ENCODE measurements at places on chromosomes 3 and 15.

- no peak for DNase-seq
Observed at GRCh38 chr15:68992696-68993095, 21.8 kb upstream of the NOX5 start.

GRCh38 chr3:47016086-47016933 lies 36.8 kb downstream of the NBEAL2 start:
- no peak for DNase-seq

DNA sequence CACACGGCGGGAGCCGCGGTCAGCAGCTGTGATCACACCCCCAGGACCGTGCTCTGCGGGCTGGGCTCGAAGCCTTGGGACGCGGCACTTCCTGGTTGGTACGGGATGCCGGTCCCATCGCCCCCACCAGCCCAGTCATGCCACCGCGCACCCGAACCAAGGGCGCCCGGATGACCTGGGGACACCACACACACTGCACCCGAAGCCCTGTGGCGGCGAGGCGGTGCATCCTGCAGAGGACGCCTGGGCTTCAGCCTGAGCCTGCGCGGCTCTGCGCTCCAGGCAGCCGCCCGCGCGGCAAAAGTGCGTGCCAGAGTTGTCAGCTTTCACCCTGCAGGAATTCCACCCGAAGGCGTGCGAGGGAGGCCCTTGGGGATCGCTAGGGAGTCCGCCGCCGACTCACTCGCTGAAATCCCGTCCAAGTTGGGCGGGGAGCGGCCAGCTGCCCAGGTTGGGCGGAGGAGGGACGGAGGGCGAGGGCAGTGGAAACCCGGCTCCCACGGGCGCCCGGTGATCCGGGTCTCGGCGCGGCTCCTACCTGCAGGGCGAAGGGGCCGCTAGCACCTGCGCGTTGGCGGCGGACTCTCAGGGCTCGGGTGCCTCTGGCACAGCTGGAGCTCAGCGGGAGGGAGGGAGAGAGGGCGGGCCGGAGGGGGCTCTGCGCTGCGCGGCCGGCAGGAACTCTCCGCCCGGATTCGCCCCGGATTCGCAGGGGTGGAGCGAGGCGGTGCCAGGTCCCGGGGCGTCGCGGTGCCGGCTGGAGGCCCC lies at the start of gene PLD1:
PLD1 (minus strand) TSS at position 623 of the 768 bp plus-strand sequence. CDS start 72,432 bp downstream, outside the sequence.
- DNase-seq = peak; percentile 33

GRCh38 chr3:151067158-151067557 lies 18.3 kb upstream of the MED12L start:
- no peak for DNase-seq

- DNase-seq = no peak
Observed at GRCh38 chr3:170475092-170475685, 56.5 kb downstream of the CLDN11 start.

DNA sequence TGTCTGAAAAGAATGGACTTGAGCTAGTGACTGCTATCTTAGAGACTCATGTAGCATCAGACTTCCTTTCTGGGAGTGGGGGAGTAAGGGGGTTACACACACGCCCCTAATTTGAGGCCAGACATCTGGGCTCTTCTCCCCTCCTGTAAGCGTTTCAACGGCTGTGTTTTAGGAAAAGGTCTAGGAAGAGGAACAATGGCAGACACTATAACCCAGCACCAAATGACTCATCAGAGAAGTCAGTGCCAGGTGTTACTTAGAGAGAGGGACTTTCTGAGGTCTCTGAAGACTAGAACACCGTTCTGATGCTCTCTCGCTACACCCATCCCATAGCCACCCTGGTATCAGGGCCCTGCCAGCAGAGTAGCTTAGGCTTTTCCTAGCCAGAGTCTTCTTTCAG lies 65.5 kb downstream of the SSUH2 start:
- DNase-seq = peak; percentile 4

GRCh38 chr3:49611719-49612118 lies 57.4 kb downstream of the BSN start:
- no peak for DNase-seq

- DNase-seq = no peak
Observed at GRCh38 chr3:195204360-195205163, 66.4 kb downstream of the XXYLT1 start.

DNA sequence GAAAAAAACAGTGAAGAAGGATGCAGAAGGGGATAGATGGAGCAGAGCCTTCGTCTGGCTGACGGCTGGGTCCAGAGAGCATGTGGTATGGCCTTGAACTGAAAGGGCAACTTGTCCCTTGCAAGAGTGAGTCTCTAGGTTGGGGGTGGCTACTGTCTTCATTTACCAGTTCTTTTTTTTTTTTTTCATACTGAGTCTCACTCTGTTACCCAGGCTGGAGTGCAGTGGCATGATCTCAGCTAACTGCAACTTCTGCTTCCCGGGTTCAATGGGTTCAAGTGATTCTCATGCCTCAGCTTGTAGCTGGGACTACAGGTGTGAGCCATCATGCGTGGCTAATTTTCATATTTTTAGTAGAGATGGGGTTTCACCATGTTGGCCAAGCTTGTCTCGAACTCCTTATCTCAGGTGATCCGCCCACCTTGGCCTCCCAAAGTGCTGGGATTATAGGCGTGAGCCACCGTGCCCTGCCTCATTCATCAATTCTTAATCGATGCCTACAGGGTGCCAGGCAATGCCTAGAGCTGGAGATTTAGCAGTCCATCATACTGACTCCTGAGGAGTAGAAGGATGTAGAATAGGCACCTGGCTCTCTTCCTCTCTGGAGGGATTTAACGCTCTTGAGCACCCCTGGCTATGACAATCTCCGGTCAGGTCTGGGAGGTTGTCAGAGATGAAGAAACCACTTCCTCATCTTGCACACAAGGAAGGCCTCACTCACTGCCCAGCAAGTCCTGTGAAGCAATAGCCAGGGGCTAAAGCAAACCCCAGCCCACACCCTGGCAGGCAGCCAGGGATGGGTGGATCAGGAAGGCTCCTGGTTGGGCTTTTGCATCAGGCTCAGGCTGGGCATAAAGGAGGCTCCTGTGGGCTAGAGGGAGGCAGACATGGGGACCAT lies at the start of gene CAMP:
CAMP (plus strand) TSS at position 880 of the 898 bp plus-strand sequence; CDS start at position 897, 17 bp downstream.
- DNase-seq = peak; percentile 58

DNA sequence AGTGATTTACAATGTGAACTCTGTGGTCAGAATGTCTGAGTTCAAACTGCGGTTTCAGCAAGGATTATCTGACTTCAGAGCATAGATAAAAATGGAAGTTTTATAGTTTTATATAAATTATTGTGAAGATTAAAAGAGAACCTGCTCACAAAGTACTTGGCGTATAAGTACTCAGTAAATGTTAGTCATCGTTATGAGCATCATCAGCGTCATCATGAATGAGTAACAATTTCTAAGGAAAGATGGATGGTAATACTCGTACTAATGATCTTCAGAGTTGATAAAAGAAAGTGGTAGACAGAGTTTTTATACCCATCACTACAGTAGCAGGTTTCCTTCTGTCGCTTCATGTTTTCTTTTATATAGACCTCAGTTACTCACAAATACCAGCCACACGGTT lies 341.8 kb downstream of the RAP2B start:
- DNase-seq = no peak

DNA sequence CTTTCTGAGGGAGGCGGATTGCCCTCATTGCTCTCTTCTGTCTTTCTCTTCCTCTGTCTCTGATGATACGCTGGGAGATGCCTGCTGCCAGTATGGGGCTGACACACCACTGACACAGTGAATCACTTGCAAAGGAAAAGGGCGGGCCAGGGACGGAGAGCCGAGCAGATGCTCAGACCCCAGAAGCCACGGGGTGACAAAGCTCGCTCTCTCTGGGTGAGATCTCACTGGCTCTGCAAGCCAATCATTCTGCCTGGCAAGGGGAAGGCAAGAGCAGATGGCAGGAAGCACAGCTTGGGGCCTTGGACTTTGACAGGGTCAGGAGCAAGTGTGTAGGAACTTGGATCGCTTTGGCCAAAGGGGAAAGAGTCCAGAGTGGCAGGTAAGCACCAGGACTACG lies 198.7 kb downstream of the NTRK3 start:
- no peak for DNase-seq

DNA sequence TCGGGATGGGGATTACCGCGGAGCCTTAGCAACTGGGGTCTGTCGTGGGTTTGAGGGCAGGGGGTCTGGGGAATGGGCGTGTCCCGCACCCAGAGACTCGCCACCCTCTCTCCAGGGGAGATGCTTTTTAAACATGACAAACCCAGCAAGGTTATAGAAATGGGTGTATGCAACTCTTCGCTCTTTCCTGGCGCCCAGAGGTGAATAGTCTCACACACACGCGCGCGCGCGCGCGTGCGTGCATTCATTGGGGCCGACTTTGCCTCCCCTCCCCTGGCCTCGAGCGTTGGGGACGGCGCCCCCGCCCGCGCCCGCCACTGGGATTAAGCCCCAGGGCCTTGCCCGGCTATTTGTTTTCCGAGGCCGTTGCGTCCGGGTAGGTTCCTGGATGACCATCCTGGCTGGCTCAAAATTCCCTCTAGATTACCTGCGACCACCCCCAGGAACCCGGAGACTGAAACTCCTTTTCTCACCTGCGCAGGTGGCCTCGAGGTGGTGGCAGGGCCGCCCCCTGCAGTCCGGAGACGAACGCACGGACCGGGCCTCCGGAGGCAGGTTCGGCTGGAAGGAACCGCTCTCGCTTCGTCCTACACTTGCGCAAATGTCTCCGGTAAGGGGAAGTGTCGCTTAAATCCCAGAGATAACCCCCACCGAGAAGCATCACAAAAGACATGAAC lies 777 bp downstream of the GPR160 start:
- no peak for DNase-seq

DNA sequence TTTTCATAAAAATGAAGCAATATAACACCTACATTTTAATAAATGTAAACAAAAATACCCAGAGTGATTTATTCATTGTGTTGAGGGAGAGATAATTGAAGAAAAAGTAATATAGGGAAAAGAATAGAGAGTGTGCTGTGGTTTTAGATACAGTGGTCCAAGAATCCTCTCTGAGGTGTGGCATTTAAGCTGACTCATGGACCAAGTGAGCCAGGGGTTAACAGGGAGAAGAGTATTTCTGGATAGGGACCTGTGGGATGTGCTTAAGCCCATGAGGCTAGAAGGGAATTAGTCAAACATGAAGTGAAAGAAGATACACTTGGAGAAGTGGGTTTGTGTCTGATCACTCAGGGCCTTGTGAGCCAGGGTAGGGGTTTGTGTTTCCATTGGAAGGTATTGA lies 680.7 kb upstream of the GRM7 start:
- no peak for DNase-seq

DNA sequence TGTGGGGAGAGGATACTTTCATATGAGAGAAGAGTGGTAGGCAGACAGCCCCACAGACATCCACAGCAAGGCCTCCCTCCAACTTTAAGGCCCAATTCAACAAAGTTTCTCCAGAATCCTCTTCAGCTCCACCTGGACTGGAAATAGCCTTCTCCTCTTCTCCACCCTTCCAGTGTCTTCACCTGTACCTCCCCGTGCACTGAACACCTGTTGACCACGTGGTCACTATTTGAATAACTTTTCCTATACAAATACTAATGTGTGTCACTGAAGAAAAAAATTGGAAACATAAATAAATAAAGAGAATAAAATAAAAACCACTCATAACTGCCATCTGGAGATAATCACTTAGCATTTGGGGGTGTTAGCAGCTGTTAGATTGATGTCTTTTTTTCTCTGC lies 52.9 kb downstream of the CCNL1 start:
- no peak for DNase-seq

DNA sequence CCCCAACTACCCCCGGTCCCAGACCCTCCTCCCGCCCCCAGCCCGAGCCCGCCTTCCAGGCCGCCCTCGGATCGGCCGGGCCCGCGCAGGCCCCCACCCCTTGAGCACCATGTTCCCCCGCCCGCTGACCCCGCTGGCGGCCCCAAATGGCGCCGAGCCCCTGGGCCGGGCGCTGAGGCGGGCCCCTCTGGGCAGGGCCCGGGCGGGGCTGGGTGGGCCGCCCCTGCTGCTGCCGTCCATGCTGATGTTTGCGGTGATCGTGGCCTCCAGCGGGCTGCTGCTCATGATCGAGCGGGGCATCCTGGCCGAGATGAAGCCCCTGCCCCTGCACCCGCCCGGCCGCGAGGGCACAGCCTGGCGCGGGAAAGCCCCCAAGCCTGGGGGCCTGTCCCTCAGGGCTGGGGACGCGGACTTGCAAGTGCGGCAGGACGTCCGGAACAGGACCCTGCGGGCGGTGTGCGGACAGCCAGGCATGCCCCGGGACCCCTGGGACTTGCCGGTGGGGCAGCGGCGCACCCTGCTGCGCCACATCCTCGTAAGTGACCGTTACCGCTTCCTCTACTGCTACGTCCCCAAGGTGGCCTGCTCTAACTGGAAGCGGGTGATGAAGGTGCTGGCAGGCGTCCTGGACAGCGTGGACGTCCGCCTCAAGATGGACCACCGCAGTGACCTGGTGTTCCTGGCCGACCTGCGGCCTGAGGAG lies 472 bp downstream of the CHST14 start:
- DNase-seq = no peak

- no peak for DNase-seq
Observed at GRCh38 chr15:47139965-47140364, 577.3 kb upstream of the SEMA6D start.

DNA sequence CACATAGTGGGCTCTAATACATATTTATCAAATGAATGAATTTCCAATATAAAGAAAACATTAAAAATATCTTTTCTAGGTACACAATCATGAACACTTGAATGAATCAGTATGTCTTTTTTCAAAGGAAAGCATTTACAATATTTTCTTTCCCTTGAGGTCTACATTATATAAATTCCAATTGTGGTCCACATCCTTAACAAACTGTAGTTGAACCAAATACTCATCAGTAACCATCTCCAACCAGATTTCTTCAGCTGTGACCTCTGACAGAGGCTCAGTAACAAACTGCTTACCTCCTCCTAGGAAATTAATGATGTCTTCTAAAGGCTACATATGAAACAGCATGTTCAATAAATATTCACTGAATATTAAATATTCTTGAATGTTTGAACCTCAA lies 58.8 kb downstream of the CFAP20DC start:
- DNase-seq = no peak

- no peak for DNase-seq
Observed at GRCh38 chr15:67601073-67601472, 58.6 kb downstream of the MAP2K5 start.

DNA sequence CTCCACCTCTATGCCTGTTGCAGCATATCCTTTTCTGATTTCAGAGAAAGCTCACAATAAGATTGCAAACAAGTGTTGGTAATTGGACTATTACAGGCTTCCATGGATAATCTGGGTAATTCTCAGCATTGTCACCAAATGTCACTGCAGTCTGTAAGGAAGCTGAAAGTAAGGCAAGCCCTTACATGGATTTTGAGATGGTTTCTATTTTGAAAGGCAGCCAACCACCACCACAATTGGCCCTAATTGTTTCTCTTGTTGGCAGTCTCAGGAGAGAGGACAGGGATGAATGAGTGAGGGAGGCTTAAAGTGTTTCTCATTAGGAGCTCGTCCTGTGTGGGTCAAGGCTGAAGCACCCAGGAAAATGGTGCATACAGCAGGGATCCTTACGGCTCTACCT lies 879.9 kb downstream of the TUSC7 start:
- no peak for DNase-seq
